Psoas muscle (tissue), 8 donors: ENCODE measurements at places on chromosomes 6 and 20. TPM values are rescaled to one million over a fixed set of nuclear protein-coding genes. Genes with fewer than 3 reads are reported as not detected.

DNA sequence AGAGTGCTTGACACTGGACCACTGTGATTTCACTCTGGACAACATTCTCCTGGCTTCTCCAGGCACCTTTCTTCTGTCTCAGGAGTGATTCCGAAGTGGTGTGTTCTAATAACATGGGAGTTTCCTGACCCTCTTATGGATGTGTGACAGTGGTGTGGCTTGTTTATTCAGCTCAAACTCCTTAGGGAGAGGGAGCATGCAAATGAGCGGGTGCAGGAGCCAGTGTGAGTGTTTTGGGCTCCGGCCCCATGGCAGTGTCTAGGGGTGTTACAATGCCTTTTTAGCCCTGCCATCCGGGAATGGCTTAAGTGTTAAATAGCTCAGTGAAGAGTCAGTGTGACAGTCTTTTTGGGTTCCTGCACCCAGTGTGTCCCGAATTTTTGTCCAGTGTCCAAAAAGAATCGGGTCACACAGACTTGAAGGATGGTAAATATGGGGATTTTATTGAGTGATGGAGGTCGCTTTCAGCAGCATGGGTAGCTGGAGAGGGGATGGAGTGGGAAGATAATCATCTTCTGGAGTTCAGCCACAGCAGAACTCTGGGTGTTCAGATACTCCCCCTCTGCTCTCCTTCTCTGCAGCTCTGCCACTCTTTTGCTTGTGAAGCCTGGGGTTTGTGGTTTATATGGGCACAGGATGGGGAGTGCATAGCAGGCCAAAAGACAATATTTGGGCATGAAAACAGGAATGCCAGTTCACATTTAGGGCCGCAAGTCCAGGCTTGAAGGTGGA lies 928.9 kb upstream of the CITED2 start:
- no peak for DNase-seq

- no peak for DNase-seq
These were observed 19.5 kb downstream of the KIF25 start for GRCh38 chr6:168016721-168017525.

The COL19A1 gene
- polyA plus RNA-seq, result 0.04 TPM

DNA sequence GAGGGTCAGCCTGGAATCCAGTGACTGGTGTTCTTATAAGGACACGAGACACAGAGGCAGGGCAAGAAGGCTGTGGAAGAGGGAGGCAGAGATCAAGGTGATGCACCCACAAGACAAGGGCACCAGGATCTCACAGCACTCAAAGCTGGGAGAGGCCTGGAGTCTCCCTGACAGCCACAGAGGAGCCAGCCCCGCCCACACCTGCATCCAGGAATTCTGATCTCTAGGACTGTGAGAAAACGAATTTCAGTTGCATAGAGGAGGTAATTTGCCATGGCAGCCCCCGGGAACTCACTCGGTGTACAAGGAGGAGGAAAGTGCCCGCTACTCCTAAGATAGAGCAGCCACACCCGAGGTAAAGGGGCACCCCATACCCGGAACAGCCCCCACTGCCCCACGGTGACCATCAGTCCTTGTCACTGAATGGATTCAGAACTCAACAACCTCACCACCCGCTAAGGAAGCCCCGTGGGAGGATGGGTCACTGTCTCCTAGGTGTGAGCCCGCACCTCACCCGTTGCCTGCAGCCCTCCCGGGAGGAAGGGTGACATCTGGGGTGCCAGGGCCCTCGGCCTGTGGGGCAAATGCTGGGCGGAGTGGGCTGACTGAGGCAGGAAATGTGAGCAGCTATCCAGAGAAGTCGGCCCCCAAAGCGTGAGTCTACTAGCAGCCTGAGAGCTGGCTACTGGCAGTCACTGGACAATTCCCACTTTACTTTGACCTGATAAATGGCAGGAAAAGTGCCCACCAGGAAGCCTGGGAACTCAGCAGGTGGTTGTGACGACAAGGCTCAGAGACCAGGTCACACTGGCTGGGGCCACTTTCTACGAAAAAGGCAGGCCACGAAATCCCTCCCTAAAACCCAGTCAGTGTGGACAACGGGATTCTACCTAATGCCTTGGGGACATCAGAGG lies 22.4 kb downstream of the DLL1 start:
- peak; percentile 44 for DNase-seq

DNA sequence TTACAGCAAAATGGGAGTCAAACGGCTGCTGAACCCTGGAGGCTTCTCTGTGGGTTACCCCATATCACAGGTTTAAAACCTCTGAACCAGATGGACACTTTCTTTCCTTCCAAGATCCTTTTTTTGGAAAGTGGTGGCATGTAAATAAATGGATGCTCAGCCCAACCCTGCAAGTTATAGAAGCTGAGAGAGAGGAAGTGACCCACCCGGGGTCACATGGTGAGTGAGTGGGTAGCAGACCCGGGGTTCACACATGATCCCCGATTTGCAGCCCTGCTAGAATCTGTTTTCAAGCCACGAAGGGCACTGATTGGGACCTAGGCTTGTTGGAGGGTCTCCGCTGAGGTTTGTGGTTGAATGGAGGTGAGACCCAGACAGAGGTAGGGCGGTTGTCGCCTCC lies 32.0 kb downstream of the SIRPA start:
- DNase-seq, result no peak

DNA sequence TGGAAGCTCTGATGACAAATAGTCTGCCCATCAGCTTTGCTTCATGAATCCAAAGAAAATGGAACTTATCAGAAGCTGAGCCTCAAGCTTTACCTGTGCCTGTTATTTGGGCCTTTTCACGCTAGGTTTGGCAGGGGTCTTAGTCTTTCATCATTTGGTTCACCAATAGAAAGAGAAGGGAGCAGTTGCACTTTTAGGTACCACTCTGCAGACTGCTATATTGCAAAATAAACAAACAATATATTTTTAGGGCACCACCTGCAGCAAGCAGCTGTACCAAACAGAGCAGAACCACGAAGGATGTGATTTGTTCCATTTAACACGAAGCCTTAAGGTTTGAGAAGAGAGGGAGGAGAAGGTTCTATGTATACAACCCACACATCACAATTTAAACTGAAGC lies 291.4 kb upstream of the RNF217 start:
- DNase-seq, result no peak

GRCh38 chr6:111625461-111626391 lies 20.0 kb upstream of the TRAF3IP2 start:
- DNase-seq, result peak; percentile 60

The HEBP2 gene
- polyA plus RNA-seq, result 19.6 TPM

GRCh38 chr6:163354761-163355425 lies 59.6 kb upstream of the QKI start:
- peak; percentile 71 for DNase-seq

DNA sequence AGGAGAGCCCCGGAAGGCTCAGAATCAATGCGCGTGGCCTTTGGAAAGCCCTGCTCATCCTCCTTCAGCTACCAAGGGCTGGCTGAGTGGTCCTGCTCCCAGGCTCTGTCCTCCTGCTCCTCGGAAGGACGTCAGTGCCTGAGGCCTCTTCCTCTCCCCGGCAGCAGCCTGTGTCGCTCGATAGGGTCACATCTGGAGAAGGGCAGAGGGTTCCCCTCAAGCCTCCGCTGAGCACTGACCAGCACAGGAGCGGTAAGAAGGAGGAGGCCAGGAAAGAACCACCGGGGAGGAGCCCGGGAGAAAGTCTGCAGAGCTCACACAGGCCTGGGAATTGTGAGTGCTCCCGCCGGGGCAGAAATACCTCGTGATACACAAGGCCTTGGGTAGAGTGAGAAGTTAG lies 21.2 kb downstream of the KIF25 start:
- no peak for DNase-seq

GRCh38 chr6:39088331-39088730 lies 26.7 kb downstream of the SAYSD1 start:
- DNase-seq, result no peak

- no peak for DNase-seq
These were observed 36.7 kb upstream of the STX16 start for GRCh38 chr20:58614366-58614765.

The MUC21 gene
- 0.07 TPM for polyA plus RNA-seq

DNA sequence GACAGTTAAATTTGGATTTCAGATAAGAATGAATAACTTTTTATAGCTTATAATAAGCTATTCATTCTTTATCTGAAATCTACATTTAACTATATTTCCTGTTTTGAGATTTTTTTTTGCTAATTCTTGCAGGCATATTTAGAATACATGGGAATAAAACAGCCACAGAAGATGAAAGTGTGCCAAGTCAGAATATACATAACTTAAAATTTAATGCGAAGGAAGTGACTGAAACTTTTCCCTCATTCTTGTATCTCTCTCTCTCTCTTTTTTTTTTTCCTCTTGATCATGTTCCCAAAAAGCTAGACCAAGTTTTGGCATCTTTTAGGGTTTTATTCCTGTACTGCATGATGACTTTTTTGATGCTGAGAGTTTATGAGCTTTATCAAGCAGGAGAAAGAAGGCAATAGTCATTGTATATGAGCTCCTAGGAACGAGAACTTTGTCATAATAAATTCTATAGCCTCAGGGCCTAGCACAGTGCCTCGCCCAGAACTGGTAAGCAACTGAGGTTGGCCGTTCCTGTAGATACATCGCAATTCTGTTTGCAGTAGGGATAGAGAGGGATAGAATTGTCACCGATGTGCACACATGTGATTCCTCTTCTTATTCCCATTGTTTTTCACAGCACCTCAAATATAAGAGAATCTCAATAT lies 205.2 kb downstream of the MYLK4 start:
- no peak for DNase-seq

DNA sequence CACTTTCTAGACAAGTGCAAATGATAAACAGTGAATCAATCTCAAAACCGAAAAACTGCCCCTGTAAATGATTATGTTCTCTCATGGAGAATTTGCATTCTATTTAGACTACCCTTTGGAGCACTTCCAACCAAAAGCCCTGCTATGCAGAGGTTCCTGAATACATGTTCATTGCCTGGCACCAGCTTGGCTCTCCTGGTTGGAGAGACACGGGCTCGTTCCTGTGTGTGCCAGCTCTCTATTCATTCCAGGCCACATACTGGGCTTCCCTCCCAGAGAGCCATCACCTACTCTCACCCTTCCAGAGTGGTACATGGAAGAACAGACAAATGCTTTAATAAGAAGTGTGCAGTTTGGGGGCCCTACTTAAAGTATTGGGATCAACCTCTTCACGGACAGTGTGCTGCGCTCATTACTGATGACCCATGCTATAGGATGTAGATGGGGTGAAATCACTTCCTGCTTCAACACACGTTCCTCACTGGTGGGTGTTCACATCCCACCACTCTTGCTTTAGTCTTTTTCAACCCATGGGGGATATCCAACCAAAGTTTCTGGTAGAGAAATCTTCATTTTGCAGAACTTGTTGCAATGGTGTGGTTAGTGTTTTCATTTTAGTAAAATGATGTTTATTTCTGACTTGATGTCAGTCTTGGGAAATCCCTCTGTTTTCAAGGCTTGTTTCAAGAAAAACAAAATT lies 38.5 kb upstream of the NAA20 start:
- DNase-seq, result no peak

- DNase-seq, result no peak
These were observed 74.0 kb upstream of the TOP1 start for GRCh38 chr20:40954521-40955165.

The RHAG gene
- not detected for polyA plus RNA-seq

DNA sequence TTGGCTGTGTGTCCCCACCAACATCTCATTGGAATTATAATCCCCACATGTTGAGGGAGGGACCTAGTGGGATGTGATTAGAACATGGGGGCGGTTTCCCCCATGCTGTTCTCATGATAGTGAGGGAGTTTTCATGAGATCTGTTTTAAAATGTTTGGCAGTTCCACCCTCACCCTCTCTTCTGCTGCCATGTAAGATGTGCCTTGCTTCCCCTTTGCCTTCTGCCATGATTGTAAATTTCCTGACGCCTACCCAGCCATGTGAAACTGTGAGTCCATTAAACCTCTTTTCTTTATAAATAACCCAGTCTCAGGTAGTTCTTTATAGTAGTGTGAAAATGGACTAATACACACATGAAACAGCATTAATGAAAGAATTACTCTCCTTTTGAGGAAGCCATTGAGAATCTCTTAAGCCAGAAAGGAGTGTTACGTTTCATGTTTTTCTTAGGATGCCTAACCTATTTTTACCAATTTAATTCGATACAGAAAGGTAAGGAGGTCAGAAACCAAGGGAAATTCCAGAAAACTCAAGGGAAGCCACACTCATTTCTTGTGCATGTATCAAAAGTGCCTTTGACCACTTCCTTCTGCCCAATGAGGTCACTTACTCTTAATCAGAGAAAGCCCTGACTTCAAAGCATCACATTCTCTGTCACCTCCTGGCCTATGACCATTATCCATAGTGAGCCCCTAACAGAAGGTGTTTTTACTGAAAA lies 24.7 kb upstream of the HINT3 start:
- no peak for DNase-seq

The TRAPPC3L gene
- polyA plus RNA-seq, result 0.16 TPM

The RIN2 gene
- 5.5 TPM for polyA plus RNA-seq

The SLC32A1 gene
- not detected for polyA plus RNA-seq

DNA sequence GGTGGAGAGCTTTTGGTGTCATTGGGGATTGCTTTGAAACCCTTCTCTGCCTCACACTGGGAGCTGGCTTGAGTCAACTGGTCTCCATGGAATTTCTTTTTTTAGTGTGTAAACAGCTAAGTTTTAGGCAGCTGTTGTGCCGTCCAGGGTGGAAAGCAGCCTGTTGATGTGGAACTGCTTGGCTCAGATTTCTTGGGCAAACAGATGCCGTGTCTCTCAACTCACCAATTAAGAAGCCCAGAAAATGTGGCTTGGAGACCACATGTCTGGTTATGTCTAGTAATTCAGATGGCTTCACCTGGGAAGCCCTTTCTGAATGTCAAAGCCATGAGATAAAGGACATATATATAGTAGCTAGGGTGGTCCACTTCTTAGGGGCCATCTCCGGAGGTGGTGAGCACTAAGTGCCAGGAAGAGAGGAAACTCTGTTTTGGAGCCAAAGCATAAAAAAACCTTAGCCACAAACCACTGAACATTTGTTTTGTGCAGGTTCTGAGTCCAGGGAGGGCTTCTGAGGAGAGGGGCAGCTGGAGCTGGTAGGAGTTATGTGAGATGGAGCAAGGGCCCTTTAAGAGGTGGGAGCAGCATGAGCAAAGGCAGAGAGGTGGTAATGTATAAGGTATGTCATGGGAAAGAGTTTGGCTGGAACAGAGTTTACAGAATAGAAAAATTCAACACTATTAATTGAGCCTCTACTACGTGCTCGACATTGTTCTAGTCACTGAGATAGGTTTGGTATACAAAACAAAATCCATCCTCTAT lies 31.2 kb downstream of the SRSF3 start:
- DNase-seq, result no peak

- DNase-seq, result no peak
These were observed 1040.2 kb downstream of the HACE1 start for GRCh38 chr6:103819509-103819908.

GRCh38 chr6:88164061-88164460 lies 2.1 kb downstream of the CNR1 start:
- no peak for DNase-seq

The TINAG gene
- 0.03 TPM for polyA plus RNA-seq

- peak; percentile 59 for DNase-seq
These were observed 117.8 kb downstream of the RTN4IP1 start for GRCh38 chr6:106511288-106512047.

- no peak for DNase-seq
These were observed 224.2 kb downstream of the NFATC2 start for GRCh38 chr20:51318058-51318949.

- no peak for DNase-seq
These were observed 14.8 kb upstream of the MYL9 start for GRCh38 chr20:36526521-36527011.
